GF-D8 (cell line): ENCODE measurements at places on chromosomes 16 and 17.

- DNase-seq, result no peak
These were observed 17.7 kb downstream of the RAI1 start for GRCh38 chr17:17698869-17699351.

DNA sequence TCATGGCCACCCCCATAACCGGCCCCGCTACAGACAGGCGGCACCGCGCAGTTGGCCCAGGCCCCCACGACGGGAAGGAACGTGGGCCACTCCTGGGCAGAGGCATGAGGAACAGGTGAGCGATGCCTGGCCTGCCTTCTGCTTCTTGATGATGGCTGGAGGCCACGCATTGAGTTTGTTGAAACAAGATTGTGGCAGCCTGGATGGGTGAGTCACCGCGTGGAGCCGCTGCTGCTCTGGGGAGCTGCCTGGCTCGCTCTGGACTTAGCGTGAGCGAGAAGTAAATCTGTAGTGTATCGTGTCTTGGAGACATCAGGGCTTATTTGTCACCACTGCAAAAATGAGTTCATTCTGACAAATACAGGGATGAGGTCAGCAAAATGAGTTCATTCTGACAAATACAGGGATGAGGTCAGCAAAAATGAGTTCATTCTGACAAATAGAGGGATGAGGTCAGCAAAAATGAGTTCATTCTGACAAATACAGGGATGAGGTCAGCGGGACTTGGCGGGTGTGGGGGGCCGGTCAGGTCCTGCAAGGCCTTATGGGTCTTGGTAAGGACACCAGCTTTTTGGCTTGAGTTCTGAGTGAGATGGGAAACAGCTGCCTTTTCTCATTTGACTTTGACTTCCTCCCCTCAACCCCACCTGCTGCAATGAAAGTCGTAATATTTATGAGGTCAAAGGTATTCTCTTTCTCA, 93.0 kb downstream of the SEC14L1 start:
- DNase-seq, result no peak

- no peak for DNase-seq
These were observed 8.0 kb downstream of the ZNF750 start for GRCh38 chr17:82831818-82832200.

DNA sequence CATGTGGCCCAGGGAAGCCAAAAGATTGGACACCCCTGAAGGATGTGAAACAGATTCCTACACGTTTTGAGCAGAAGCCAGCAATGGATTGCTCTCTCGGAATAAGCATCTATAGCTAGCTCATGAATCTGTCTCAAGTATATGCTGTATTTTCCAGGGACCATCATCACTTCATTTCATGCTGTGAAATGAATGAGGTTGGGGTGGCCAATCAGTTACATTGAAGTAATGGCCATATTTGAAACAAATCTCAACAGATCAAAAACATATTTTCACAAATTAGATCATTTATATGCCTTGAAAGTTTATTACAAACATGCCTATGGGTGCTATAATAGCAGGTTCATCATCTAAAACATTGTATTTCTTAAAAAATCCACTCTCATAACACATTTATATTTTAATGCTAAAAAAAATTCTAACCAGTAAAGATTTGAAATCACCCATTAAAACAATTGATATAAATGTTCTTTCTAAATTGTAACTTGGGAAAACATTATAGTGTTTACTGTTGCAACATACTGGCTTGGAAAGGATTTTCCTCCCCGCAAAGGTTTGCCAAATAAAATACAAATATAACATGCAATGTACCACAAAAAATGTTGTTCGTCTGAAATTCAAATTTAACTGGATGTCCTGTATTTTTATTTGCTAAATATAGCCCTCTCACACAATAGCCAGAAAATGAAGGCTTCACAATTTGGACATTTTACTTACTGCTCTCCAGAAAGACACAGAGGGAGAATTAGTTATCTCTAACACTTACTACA, 743.6 kb downstream of the KCNJ2 start:
- no peak for DNase-seq

DNA sequence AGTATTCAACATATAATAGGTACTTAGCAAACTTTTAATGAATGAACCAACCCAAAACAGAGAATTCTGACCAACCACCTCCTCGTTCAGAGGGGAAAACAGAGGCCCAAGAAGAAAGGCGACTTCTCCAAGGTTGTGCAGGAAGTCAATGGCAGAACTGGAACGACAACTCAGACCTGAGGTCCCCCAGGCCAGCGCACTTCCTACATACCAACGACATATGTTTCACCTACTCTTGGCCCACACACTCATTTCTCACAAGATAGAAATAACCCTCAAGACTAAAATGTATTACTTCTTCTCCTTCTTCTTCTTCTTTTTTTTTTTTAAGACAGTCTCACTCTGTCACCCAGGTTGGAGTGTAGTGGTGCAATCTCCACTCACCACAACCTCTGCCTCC, 14.4 kb downstream of the CHCT1 start:
- DNase-seq, result no peak

DNA sequence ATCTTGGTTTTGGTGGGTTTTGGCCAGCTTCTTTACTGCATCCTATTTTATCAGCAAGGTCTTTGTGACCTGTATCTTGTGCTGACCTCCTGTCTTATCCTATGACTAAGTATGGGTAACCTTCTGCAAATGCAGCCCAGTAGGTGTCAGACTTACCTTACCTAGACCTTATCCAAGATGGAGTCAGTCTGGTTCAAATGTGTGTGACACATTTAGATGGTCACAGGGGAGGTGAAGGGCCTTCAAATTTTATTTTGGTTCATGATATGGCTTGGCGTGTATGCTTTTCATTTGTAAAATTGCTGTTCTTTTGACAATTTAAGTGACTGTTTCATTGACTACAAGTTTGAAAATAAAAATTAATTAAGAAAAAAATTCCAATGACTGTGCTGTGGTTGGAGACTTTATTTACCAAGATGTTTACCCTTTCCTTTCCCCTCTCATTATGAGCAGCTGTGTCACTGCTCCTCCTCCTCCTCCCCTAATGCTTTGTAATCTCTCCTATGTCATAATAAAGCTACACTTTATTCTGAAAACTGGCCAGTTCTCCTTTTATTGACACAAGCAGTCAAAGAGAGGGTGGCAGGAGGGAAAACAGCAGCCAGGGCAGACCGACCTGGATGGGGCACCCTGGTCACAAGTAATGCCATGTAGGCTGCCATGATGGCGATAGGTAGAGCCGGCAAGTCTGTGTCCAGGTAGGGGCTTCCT, 49.4 kb downstream of the TNFRSF13B start:
- no peak for DNase-seq

GRCh38 chr16:89412811-89413210, 77.5 kb downstream of the ANKRD11 start:
- DNase-seq, result no peak

DNA sequence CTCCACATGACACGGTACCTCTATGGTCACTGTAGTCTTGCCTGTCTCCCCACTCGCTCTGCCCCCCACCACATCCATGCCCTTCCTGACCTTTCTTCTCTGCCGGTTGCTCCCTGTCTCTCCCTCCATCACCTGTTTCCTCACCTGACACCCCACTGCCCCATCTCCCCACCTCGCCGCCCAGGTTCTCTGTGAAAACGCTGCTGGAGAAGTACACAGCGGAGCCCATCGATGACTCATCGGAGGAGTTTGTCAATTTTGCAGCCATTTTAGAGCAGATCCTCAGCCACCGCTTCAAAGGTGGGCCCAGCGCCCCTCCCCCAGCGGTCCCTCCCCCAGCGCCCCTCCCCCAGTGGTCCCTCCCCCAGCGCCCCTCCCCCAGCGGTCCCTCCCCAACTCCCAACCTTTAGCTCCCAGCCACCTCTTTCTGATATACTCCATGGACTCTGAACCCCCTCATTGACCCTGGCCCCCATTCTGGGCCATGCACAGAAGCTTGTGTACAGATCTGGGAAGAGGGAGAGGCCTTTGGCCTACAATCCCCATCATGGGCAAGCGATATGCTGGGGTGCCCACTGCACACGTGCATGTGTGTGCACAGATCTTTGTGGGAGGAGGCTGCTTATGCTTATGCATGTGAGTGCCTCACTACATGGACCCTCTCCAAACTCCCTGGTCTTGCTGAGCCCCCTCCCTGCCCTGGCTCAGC, 4.1 kb downstream of the RUNDC3A start:
- no peak for DNase-seq

- DNase-seq, result no peak
These were observed 2.5 kb upstream of the WDR45B start for GRCh38 chr17:82650723-82651122.

GRCh38 chr16:62751218-62751617, 715.0 kb upstream of the CDH8 start:
- no peak for DNase-seq

DNA sequence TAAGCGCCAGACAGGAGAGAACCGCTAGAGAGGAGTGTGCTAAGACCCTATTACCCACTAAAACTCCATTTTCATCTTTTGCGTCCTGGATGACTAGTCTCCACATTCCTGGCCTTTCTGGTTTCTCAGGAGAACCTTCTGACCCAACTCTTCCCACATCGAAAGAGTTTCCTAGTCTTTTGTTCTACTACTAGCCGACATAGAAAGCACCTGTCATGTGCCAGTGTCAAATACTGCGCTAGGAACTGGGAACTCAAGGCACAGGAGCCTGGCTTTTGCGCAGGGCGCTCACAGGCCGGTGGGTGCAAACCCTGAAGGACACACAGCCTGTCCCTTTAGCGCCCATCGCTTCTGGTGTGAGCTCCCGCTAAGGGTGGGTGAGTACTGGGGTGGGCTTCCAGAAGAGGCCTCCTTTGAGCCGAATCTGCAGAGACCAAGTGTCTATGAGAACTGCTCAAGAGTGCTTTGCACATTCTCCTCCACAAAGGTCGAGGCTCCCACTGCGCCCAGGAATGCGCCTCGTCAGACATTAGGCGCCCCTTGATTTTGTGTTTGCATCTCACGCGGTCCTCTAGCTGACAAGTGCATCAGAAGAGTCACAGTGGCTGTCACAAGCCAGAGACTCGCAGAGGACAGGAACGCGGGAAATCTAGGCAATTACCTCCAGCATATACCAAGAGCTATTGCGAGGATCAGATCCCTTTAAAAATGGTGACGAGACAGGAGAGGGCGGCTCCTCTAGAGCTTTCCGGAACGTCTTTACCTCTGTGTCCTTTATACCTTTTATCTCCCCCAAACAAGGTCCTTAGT, 2.0 kb upstream of the PSMB3 start:
- no peak for DNase-seq
